ENCODE measurements at places on chromosomes 12 and 14.

DNA sequence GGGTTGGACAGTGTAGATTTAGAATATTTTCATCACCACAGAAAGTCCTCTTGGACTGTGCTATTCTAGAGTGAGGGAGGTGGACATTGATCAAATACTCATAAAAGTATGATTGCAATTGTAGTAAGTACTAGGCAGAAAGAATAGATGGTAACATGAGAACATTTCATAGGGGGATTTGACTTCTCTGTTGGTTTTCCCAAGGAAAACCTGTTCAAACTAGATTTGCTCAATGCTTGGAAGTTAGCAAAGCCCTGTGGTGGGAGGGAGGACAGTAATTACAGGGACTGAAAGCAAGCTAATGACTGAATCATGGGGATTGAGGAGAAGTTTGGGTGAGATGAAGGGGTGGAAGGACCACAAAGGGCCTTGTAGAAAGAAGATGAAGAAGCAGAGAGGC is 24.4 kb upstream of the EID3 start:
- DNase-seq, result no peak

DNA sequence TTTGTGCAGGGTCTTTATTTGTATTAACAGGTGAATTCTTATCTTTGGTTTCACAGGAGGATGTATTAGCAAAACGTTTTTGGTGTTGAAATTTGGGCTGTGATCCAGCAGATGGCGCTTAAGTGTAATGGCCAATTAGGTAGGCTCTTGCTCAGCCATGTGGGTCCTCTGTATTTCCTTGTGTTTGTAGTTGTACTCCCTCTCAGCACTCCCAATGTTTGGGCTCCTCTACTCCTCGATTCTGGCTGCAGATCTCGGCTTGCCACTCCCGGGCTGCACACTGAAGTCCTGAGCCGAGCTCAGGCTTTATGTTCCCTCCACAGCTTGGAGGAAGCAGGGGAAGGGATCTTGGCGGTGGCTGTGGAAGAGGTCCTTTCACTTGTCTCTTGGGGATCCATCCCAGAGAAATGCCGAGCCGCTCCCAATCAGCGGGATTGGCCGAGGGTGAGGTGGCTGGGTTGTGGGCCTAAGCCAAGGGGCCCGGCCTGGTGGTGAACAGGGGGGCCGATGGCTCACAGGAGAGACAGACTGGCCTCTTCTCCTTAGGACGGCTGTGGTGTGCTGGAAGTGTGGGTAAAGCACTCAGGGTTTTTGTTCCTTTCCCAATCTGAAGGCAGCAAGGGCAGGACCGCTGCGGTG is 133.7 kb downstream of the AEBP2 start:
- DNase-seq, result no peak

DNA sequence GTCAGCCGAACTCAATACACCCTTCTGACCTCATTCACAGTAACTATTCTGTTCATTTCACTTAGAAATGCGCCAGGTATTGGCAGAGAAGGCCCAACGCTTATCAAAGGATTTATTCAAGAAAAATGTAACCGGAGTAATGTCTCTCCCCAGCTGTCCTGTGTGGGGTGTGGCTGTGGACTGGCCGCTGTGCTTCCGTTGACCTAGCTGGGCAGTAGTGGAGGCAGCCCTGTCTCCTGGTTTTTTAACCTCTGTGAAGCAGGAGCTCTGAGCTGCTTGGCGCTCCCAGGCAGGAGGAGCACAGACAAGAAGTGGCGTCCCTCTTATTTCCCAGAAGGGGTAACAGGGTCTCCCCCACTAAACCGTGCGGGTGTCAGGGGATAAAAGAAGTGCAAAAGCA is 85.2 kb downstream of the ESR2 start:
- DNase-seq, result no peak

DNA sequence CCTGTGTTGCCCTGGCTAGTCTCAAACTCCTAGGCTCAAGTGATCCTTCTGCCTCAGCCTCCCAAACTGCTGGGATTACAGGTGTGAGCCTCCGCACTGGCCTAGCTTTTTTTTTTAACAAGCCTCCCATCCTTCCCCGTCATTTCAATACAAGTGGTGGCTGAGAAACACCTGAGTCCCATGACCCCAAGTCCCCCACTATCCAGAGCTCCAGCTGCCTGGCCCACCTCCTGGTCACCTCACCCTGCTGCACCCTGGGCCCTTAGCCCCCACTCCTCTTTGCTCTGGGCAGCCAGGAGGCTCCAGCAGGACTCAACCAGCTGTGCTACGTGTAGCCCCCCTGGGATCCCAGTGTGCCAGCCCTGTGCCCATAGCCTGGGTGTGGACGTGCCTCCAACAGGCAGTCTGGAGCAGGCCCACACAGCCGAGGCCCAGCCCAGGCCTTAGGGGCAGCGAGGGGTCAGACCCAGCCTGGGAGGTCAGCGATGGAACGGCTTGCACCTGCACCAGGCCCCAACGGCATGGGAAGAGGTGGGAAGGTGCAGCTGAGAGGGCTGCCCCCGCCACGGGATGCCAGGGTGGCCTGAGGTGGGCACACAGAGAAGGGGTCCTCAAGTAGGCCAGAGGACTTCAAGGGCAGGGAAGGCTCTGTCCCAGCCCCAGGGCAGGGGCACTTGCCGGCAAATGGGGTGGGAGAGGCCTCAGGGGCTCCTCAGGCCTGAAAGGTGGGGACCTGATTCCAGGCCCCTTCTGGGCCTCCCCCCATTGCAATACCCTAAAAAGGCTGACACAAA is 6.5 kb downstream of the AHNAK2 start:
- no peak for DNase-seq

DNA sequence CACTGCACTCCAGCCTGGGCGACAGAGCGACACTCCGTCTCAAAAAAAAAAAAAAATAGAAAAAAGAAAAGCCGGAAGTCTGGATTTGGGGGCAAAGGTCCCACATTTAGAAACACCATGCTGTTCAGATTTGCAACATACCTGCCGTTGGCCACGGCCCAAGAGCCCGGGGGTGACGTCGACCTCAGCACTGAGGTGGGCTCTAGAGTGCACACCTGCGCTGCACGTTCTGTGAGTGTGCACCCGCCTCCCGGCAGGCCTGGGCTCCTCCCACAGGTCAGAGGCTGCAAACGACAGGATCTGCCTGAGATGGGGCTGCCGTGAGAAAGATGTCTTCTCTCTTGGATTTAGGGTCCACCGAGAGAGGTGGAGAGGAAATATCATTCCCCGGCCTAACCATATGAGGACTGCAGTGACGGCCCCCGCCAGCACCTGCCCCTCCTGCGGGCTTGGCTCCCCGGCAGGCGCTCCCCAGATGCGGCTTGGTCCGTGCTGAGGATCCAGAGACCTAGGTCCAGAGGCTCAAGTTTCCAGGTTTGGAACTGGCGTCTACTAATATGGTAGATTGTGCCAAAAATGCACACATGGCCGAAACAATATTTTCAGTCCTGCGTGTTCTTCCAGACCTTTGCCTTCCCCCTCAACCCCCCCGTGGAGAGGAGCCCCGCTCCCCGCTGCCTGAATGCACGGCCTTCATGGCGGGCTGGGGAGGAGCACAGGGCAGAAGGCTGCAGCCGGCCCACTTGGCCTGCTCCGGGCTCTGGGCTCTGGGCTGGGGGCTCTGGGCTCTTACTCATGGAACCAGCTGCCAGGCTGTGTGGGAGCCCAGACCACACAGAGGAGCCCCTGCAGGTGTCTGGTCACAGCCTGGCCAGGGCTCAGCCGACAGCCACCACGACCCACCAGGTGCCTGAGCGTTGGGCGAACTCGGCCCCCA is 58.8 kb upstream of the FBRSL1 start:
- no peak for DNase-seq

GRCh38 chr12:121905746-121906145 is 12.6 kb upstream of the CFAP251 start:
- no peak for DNase-seq

- no peak for DNase-seq
Observed at GRCh38 chr14:55386037-55386808, 25.4 kb downstream of the ATG14 start.

DNA sequence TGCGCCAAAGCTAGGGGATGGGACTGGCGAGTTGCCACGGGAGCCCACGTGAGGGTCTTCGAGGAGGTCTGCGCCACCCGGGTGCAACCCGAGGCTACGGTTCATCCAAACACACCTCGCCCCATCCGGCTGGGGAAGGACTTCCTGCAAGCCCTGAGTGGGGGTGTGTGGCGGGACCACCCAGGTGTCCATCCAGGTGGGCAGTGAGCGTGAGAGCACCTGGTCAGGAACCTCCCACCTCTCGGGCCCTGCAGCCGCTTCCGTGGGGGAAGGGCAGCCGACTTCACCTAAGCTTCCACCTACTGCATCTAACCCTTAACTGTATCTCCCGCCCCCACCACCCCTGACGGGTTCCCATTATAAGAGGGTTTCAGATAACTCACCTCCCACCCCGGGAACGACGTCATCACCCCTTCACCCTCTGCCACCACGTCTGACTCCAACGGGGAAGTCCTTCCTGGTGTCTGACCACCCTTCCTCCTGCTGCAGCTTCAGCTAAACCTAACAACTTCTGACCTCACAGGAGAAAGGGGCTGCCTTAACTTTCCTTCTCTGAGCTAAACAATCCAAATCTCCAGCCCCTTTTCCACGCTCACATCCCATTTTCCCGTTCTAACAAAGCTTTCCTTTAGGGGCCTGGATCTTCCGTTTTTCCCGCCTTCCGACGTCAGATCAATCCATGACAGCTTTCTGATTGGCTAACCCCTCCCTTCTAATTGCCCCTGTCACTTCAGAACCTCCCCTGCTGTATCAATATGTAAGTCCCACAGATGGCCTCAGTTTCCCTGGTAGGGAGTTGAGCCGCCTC is 27.4 kb upstream of the SMUG1 start:
- no peak for DNase-seq

GRCh38 chr12:69115099-69115498 is 124.3 kb upstream of the CPSF6 start:
- no peak for DNase-seq

- DNase-seq, result no peak
Observed at GRCh38 chr14:71734885-71735284, 197.3 kb upstream of the RGS6 start.

GRCh38 chr12:58566599-58566998 is 353.7 kb downstream of the LRIG3 start:
- DNase-seq, result no peak

- DNase-seq, result no peak
Observed at GRCh38 chr12:93868771-93869170, 191.6 kb downstream of the CRADD start.

DNA sequence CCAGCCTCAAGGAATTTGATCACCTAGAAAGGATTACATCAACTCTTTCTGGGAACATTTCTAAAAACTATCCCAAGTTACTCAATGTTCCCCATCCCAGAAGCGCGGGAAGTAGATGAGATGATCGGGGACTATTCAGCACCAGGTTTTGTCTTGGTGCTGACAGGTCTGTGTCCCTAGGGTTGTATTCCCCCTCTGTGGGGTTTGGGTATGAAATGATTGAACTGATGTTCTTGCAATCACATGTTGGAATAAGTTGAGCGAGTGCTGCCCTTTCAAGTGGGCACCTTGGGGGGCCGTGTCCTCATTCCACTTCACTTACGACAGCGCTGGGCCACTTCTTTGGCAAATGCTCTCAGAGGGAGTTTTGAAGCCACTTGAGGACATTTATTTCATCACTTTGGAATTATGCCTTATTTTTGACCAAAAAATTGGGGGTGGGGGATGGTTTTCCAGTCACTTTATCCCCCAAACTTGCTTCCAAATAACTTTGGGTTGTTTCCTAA is 69.8 kb downstream of the RFX4 start:
- DNase-seq, result no peak

DNA sequence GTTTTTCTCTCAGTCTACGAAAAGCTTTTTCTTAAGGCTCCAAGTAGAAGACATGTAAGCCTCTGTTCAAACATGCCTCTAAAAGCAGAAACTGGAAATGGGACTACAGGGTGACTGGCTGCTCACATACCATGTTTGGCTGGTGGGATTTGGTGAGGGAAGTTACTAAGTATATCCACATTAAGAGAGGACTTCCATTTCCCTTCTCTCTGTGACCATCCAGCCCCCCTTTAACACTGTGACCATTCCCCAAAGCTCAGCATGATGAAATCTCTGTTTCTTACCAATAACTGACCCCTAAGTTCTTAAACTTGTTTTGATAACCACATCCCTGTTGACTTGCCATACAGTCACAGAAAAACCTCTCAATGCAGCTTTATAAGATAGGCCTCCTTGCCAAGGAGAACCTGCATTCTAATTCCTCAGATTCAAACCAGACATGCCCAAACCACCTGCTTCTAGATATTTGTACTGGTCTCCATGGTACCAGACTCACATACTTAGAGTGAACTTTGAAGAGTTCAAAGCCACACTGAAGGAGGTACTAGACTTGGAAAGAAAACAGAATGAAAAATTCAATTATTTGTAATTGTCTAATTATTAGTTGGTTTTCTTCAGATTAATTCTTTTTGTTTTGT is 102.2 kb downstream of the VEZT start:
- no peak for DNase-seq

DNA sequence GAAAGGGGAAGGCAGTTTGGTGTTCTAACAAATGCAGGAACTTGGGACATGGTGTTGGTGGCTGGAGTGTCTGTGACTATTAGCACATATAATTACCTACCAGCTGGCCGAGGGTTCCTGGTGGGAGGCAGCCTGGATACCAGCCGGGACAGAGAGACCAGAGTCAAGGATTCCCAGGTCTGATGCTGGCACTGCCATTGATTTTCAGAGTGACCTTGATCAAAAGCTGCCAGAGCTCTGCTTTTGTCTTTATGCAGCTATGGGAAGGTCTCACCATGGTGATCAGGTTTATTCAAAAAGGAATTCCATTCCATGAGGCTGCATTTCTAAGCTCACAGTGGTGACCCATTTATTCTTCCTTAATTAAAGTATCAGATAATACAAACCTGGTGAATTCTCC is 101.0 kb upstream of the PWP1 start:
- DNase-seq, result no peak

DNA sequence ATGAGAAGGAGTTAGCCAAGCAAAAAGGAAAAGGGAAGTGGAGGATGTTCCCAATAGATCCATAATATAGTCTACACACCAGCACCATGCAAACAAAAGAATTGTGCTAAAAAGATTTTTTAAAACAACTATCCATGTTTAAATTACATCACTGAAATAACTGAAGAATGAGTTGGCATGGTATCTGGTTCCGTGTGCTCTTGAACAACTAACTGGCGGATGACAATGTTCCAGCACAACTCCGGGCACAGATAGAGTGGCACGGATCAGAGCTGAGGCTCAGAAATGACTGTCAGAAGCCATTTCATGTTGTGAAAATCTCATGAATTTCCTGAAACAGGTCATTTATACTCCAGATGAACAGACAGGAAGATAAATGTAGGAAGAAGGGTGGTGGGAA is 153.1 kb downstream of the HMGA2 start:
- no peak for DNase-seq

DNA sequence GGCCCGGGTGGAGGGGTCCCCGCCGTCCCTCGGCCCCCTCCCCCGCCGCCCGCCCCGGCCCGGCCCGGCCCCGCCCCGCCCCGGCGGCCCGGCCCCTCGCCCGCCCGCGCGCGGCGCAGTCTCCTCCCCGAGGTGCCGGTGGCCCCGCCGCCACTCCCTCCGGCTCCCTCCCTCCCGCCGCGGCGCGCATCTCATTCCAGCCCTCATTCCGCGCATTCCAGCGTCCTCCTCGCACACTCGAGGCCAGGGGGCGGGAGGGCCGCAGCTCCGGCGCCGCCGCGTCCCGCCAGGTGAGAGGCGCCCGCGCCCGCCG is at the start of gene TEAD4:
TEAD4 (plus strand) TSS at position 206 of the 313 bp plus-strand sequence.
- DNase-seq, result no peak

All from hypothalamus (tissue), 51 donors.